ENCODE measurements at places on chromosomes 16 and 17.

GRCh38 chr17:17111401-17112393 lies 69.4 kb downstream of the MPRIP start:
- peak; percentile 13 for DNase-seq

DNA sequence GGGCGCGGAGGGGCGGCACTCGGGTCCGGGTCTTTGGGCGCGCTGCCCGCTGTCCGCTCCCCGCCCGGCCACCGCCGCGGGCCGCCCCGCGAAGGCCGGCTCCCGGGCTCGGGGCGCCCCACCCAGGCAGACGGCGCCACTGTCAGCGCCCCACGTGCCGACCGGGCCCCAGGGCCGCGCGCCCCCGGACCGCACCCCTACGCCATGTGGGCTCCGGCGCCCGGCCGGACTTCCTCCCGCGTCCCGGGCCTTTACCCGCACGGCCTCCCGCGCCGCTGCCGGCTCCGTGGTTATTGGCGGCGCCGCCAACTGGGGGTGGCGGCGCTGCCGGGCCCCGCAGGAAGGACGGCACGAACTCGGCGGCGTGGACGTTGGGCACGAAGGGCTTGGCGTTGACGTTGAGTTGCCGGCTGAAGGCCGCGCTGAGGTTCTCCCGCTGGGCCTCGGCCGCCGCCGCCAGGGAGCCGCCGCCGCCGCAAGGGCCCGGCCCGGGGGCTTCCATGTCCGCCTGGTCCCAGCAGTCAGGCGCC lies 577 bp downstream of the GSPT1 start:
- DNase-seq: peak; percentile 38

- no peak for DNase-seq
These were observed 310.0 kb downstream of the SEC14L1 start for GRCh38 chr17:77450742-77451244.

- no peak for DNase-seq
These were observed 267.2 kb downstream of the PARN start for GRCh38 chr16:14362774-14363371.

- peak; percentile 20 for DNase-seq
These were observed 181.2 kb upstream of the COX10 start for GRCh38 chr17:13888056-13888609.

GRCh38 chr17:76640550-76641380 lies 2.8 kb downstream of the ST6GALNAC1 start:
- DNase-seq: no peak

- no peak for DNase-seq
These were observed 3.8 kb downstream of the G6PC3 start for GRCh38 chr17:44074231-44074910.

DNA sequence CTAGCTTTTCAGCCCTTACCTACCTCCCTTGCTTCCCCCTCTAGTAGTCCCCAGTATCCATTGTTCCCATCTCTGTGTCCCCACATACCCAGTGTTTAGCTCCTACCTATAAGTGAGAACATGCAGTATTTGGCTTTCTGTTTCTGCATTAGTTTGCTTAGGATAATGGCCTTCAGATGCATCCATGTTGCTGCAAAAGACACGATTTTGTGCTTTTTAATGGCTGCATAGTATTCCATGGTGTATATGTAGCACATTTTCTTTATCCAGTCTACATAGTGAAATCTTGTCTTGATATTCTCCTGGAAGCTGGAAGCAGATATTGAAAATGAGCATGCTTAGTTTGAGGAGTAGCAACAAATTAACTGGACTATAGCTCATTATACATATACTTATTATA lies 45.7 kb upstream of the TANC2 start:
- DNase-seq: no peak

GRCh38 chr17:74525781-74526288 lies 5.4 kb downstream of the CD300LB start:
- no peak for DNase-seq

All from left ventricle myocardium inferior (tissue), 1 donor.